Heart left ventricle (tissue), 16 donors: ENCODE measurements at places on chromosomes 7 and 10. TPM values are rescaled to one million over a fixed set of nuclear protein-coding genes. Genes with fewer than 3 reads are reported as not detected.

GRCh38 chr7:18706670-18707069, 211.1 kb downstream of the HDAC9 start:
- DNase-seq = no peak

- DNase-seq = no peak
Measured at GRCh38 chr10:45578384-45578971, 94.1 kb downstream of the ZFAND4 start.

DNA sequence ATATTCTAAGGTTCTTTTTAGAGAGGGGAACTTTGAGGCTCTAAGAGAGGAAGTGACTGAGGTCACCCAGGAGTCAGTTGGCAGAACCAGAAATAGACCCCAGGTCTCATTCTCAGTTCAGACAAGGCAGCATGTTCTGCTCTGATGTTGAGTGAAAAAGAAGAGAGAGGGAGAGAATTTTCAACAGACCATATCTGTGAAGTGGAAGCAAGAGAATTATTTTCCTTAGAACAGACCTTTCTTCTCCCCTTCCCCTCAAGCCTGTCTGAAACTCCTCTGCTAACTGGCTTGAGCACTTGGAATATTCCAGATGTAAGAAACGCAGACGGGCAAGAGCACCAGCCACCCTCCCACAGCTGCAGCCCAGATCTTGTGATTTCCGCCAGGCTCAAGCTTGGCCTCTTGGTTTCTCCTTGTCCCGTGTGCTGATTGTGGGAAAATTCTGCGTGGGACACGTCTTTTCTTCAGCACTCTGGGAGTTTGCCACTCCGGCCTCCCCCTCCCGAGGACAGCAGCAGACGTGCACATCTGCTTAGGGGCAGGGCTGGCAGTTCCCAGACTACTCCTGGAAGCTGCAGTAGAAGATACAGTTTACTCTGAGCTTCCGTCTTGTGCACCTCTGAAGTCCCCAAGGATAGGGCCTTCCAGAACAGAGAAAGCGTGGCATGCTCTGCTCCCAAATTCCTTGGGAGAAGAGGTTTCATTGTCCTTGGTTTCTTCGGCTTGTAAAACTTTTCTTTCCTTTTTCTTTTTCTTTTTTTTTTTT, 22.7 kb upstream of the IKZF1 start:
- no peak for DNase-seq

DNA sequence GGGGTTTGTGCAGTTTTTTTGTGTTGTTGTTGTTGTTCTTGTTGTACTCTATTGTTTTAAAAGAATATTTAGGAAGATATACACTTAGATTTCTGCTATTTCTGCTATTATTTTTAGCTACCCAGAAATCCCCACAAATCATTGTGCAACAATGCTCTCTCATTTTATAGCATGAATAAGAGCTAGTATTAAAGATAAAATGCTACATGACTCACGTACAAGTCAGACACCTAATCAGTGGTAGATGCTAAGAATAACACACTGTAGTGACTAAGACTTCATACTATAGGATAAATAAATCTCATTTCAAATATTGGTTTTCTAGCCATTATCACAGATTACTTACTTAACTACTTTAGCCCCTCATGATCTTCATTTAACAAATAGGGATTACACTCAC, 920.5 kb downstream of the KCNMA1 start:
- DNase-seq = no peak

- no peak for DNase-seq
Measured at GRCh38 chr7:98562381-98562823, 54.7 kb upstream of the NPTX2 start.

- no peak for DNase-seq
Measured at GRCh38 chr7:47697543-47697942, 115.6 kb upstream of the TNS3 start.

- DNase-seq = no peak
Measured at GRCh38 chr7:74253331-74253730, 868 bp downstream of the RFC2 start.

DNA sequence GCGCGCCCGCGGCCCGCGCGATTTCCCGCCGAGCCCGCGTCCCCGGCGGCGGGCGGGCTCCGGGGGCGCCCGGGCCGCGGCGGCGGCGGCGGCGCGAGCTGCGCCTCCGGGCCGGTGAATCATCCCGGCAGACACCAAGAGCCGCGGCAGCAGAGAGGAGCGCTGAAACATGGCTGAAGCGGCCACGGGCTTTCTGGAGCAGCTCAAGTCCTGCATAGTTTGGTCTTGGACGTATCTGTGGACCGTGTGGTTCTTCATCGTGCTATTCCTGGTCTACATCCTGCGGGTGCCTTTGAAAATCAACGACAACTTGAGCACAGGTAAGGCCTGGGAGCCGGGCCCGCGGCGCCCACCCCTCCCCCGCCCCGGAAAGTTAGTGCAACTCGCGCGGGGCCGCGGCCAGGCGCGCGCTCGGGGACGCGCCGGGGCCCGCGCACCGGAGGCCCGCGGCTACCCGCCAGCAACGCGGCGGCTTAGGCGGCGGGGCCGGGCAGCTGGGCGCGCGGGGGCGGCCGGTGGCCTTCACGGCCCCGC, at the start of gene ST7:
Gene ST7 (plus strand): TSS at position 130 of the 534 bp plus-strand sequence. CDS start 40 bp downstream, at position 170.
- peak; percentile 64 for DNase-seq

DNA sequence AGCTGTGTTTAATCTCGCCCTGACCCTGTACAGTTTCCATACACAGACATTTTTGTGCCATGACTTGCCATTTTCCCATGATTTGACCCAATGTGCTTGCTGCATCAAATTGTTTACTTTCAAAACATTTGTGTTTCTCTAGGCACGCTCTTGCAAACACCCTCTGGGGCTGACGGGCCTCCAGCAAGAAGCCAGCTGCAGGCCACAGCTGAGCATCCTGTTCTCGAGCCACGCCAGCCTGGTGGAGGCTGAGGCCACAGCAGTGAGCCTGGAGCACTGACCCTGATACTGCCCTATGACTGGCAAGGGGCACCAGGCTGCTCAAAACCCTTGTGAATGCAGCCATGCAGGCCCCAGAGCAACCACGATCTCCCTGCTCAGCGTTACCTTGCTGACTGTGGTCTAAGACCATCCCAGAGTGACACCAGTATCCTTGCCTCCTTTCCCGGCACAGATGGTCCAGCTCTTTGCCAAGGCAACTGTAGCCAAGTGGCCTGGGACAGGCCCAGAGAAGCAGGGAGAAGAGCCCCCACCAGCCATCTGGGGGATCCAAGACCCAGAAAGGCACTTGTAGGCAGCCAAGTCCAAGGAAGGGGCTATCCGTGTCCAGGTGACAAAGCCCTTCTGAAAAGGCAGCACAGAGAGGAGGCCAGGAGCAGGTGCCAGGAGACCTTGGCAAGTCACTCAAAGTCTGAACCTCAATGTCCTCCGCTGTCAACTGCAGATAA, 78.5 kb downstream of the OAT start:
- no peak for DNase-seq

GRCh38 chr7:1708596-1709251, 38.6 kb downstream of the ELFN1 start:
- DNase-seq = peak; percentile 51

- no peak for DNase-seq
Measured at GRCh38 chr7:71254751-71255150, 122.8 kb downstream of the GALNT17 start.

- no peak for DNase-seq
Measured at GRCh38 chr10:621513-621912, 68.0 kb downstream of the DIP2C start.

ENTPD1 gene
- 3.3 TPM for polyA plus RNA-seq

LBX1 gene
- polyA plus RNA-seq = not detected

PRKG1 gene
- polyA plus RNA-seq = 5.5 TPM

COBL gene
- 57.3 TPM for polyA plus RNA-seq

C10orf62 gene
- 1.8 TPM for polyA plus RNA-seq

AKR1D1 gene
- not detected for polyA plus RNA-seq

TRIM74 gene
- 0.46 TPM for polyA plus RNA-seq

C7orf33 gene
- polyA plus RNA-seq = not detected

RBM20 gene
- polyA plus RNA-seq = 29.9 TPM

FZD1 gene
- polyA plus RNA-seq = 4.7 TPM
